ENCODE measurements at places on chromosomes 7 and 10.

DNA sequence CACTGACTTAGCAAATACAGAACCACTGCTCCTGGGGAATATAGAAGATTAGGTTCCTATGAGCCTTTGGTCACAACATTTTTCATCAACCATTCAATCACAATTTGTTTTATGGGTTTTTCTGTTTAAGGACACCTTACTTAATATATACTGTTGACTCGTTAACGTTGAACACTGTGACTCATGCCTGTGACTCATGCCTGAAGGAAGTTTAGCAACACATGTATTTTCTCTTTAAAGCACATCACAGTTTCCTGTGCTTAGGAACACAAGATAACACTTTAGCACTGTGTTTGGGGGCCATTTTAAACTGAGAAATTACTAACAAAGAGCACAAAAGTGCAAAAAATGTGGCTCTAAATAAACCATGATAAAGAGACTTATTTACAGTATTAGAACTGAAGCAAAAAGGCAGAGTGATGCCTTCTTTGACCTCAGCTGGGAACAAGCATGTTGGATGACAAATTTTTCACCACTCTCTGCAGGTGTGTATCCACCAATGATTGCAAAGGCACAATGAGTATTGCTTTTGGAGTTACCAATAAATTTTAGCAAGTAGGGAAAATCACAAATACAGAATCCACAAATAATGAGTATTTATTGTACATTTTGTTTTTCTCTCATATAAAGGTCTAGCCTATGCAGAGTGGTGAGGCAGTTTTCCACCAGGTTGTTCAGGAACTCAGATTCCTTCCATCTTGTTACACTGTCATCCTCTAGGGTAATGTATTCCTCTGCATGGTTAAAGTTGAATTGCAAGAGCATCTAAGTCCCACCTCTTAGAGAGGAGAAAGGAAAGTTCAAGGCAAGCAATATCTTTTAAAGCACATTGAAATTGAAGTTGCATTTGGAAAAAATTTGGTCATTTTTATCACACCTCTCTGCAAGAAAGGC is 7.3 kb downstream of the FGFBP3 start:
- DNase-seq, result no peak

DNA sequence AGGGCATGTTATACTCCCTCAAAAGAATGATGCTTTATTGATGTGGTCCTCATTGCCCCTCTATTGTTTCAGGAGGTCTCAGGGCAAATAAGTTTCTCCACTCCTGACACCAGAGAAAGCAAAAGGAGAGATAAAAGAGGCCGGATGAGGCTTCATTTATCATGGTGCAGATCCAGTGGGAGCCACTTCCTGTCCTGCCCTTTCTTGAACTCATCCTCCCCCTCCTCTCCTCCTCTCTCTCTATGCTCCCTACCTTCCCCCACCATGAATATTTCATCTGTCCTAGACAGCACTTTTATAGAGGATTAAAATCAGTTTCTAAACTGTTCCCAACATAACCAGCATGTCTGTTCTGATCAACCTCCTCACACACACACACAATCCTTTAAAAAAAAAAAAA is 172.2 kb upstream of the KMT2E start:
- no peak for DNase-seq

DNA sequence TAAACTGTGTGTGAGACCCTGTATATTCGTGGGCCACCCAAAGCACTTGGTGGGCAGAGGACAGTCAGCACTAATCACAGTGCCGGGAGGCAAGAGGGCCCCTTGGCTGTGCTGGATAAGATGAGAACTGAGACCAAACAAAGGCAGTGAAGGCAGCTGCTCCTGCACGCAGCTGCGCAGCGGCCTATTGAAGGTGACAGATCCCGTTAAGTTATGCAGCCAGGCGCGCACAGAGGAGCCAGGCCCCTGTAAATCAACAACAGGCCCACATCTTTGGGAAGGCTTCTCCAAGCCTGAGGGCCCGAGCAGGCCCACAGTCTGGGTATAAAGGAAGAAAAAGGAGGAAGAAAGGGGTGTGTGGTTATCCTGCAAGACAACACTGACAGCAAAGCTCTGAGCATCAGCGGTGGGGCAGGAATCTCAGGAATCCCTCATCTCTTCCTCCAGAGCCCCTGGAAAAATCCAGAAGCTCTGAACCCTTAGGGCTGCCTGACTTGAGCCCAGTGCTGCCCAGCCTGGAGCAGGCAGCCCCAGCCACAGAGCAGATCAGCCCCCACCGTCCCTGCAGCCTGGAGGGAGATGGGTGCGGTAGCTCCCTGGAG is 154.2 kb downstream of the ARHGAP12 start:
- DNase-seq, result no peak

DNA sequence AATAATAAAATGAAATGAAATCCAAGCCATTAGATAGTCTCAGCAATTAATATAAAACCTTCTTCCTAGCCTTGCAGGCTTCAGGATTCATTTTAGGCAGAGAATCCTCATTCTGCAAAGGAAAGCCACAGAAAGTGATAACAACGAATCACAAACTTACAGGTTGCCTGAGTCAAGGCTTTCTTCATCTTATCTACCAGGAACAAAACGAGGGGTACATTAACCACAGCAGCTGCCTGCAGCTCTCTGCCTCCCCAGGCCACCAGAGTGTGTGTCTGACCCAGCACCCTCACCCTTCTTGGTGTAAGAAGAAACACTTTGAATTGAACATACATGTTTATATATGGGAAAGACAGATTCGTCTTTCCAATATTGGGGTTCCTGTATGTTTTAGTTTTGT is 12.5 kb upstream of the TNS3 start:
- DNase-seq, result no peak

DNA sequence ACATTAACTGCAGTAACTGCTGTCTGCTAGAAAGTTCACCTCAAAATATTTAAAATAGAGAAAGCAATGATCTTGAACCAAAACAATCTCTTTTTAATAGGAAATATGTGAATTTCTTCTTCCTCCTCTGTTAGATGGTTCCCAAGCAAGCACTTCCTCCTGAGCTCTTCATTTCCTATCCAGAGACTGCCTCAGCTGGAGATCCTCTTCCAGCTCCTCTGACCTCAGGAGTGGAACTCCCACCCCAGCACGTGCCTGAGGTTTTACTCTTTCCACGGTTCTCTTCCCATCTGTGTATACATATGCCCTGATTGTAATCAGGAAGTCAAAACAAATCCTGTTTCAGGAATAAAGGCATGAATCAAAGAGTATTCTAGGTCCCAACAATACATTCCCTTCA is 5.6 kb downstream of the DENND11 start:
- no peak for DNase-seq

DNA sequence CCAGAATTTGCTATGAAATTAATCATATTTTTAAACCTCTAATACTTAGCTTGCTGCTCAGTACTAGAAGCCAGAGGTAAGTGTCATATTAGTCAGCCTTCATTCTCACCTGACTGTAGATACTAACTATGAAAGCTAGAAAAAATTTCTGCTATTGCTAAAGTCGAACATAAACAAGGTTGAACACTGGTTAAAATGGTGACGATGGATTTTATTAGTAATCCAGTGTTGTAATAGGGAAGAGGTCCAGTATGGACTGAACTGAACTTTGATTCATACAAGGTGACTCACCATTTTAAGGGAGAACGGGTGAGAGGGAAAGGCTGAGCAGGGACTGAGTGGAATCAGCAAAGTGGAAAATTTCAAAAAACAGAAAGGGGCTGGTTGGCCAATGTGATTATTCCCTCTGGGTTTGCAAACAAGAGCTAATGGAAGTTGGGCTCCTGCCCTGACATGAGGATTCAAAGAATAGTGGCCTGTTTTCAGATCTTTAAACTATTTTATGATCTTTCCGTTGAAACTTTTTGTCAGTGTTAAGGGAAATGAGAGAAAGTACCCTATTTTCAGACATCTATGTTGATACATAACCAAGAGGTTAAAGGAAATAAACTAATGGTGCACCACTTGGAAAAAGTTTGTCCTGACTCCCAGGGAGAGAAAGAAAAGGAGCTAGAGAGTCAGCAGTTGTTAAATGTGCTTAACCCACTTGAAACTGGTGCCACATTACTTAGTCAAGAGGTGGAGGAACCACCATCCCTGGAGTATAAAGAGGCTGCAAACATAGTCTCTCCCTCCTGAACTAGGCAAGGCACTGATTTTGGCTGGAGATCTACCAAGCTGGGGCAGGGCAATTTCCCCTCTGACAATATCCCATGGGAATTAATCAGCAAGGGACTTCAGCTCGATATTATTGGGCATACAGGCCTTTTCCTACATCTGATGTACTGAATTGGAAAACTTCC is 15.3 kb upstream of the AKR1C1 start:
- no peak for DNase-seq

DNA sequence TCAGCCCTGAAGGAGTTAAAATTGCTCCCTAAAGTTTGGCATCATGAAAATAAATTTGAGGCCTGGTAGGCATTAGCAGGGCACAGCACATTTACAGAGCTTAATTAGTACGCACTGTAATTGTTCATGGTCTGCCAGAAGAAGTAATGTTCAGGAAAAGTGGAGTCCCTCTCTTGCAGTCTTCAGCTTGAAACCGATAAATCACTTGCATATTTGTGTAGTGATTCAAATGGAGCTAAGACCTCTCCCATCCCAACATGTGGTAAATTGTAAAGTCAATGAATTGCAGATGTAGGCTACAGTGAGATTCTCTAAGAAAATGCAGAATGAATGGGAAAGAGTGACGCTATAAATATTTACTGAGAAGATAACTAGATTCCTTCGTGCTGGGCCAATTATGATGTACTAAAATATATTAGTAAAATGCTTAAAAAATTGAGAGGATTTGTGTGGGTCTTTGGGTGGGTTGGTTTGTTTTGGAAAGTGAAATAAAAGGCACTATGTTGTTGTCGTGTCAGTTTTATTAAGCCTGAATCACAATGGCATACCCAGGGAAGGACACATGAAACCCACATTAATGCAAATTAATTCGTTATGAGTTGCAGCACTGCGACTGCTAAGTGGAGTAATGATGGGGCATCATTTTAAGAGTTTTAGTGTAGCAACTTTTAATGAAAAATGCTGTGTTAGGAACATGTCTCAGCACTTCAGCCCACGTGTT is 8.4 kb downstream of the TCF7L2 start:
- no peak for DNase-seq

All from cerebellum (tissue), 4 donors.